Stimulated activated CD8-positive, alpha-beta memory T cell treated with anti-CD3 and anti-CD28 coated beads, Interleukin-15, amount 100 ng/mL, for 4 hours (primary cell): ENCODE measurements at places on chromosomes 1 and 21.

GRCh38 chr1:179269071-179269470 is 24.5 kb upstream of the SOAT1 start:
- no peak for DNase-seq

DNA sequence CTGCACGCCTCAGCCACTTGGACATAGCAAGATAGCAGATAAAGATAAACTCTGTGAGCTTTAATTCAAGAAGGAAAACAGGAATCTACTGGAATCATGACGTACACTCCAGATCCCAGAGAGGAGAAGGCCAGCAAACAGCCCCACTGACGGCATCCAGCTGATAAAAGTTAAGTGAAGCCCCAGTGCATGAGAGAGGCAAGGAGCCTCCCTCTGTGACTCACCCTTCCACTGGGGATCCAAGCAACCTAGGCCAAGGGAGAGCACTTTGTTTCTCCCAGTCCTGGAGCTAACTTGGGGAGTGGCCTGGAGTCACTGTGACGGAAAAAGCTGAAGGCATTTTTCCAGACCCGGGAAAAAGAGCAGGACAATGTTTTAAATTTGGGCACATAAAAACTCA is 270.0 kb downstream of the AKT3 start:
- no peak for DNase-seq

GRCh38 chr1:30130099-30130498 is 593.3 kb downstream of the MATN1 start:
- DNase-seq, result no peak

DNA sequence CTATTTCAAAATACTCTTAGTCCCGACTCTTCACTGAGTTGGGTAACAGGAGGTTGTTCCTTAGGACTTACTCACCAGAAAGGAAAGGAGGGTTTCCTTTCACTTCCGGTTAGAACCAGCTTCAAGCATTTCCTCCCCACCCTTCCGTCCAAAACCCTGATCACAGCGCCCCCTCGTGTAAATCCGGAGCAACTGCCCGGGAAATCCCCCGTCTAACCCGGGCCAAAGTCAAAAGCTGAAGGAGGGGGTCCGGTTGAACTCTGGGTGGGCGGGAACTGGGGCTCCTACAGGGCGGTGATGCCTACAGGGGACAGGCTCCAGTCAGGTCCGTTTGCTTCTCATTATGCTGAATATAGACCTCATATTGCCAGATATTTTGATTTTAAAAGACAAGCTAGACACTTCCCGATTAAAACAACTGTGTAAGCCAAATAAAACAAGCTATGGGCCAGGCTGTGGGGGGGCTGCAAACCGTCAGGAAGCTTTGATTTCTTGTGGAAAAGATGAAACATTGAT is 15.0 kb upstream of the MTARC2 start:
- DNase-seq, result peak; percentile 59

- no peak for DNase-seq
Measured at GRCh38 chr1:114597949-114598348, 16.5 kb upstream of the BCAS2 start.

DNA sequence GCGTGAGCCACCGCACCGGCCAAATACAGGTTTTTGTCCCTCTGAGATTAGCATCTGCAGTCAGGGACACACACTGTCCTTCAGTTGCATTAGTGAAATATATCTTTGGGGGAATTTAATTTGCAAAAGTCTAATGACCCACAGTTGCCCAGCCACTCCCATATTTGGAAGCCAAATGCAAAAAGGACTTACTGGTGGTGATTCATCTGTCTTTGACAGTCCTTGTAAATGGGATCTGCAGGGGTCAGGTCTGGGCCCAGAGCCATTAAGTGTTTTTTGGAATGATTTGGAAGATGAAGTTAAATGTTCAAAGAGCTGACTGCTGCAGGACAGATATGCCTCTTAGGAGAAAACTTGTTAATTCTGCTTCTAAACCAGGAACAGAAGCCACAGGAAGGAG is 44.6 kb upstream of the DNASE2B start:
- DNase-seq, result no peak

GRCh38 chr1:55172272-55172671 is 42.9 kb downstream of the USP24 start:
- no peak for DNase-seq

- DNase-seq, result no peak
Measured at GRCh38 chr1:29415156-29415830, 179.0 kb downstream of the PTPRU start.

DNA sequence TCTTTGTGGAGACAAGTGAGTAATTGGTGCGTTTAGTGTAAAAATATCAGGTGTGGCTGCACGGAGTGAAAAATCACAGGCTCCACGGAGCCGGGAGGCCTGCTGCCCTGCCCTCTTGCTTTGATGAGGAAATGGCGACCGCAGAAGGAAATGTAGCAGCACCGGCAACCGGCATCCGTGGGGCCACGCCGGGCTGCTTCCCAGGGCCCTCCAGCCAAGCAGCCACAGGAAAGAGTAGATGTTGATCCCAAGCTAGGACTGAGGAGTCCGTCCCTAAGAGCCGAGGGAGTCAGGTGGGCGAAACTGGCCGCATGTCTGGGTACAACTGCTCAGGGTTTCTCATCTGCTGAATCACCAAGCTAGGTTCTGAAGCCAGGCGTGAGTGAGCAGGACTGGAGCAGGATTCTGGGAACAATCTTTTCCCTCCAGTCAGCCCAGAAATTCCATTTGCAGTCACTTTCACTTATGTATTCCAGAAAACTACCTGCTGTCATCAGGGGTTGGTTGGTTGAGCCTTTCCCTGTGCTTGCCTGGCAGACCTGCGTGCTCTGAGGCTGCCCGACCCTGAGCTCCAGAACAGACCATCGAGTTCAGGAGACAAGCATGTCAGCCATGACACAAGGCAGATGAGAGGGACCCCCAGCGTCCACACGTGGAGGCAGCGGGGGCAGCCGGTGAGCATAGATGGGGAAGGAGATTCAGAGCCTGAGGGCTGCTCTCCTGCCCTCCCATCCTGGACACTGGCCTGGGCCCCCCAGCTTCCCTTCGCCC is 5.8 kb upstream of the ITGB2 start:
- DNase-seq, result no peak

GRCh38 chr1:89871768-89872473 is 51.1 kb downstream of the LRRC8D start:
- DNase-seq, result no peak

DNA sequence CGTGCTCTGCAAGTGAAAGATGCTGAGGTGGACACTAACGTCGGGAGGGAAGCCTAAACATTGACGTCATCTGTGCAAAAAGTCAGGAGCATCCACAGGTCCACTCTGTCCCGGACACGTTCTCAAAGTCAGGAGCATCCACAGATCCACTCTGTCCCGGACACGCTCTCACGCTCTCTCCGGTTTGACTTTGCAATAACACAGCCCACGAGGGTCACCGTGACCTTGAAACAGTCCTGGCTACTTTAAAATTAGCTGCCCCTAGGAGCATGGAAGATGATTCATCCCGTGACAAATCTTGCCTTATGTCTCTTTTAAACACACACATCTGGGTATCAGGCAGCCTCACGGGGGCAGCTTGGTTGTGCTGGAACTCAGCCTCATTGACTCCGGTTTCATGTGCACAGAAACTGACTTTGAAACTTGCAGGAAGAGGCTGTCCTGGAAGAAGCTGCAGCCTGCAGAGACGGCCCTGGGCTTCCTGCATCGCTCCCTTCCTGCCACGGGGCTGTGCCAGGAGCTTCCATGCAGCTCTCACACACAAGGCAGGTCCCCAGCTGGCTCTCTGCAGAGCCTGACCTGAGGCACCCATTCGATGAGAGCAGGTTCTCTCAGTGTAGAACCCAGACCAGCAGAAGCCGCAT is 18.1 kb upstream of the COL18A1 start:
- no peak for DNase-seq

DNA sequence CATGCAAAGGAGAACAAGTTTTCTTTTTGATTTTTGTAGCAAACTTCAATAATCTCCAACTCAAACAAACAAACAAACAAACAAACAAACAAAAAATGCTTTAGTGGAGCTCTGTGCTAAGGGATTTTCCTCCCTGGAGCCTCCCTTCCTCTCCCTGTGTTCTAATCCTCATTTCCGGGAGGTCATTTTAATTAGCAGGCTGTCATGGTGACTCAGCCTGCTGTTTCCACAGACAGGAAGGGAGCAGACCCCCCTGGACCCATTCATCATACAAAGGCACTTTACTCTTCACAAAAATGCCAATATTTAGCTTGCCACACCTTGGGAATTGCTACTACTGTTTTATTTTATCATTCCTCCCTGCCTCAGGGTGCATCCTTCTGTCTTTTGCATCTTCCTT is 61.0 kb upstream of the SPATA6 start:
- no peak for DNase-seq

GRCh38 chr1:212118167-212118871 is 82.8 kb downstream of the DTL start:
- no peak for DNase-seq

- no peak for DNase-seq
Measured at GRCh38 chr1:161298116-161298515, 11.7 kb downstream of the MPZ start.

DNA sequence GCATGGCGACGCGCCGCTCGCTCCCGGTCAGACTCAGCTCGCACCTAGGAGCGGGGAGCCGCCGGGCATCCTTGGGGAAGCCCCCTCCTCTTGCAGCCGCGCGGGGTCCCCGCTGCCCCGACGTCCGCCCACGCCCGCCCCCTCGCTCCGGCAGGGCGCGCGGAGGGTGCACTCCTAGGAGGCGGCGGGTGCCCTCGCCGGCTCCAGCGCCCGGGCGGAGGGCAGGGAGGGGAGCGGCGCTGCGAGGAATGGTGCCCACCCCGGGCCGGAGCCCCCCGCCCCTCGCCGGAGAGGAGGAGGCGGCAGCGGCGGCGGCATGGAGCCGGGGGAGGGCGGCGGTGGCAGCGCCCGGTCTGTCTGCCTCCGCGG is 488 bp downstream of the FAM78B start:
- peak; percentile 2 for DNase-seq

- DNase-seq, result no peak
Measured at GRCh38 chr1:220099826-220100225, 5.9 kb downstream of the IARS2 start.

DNA sequence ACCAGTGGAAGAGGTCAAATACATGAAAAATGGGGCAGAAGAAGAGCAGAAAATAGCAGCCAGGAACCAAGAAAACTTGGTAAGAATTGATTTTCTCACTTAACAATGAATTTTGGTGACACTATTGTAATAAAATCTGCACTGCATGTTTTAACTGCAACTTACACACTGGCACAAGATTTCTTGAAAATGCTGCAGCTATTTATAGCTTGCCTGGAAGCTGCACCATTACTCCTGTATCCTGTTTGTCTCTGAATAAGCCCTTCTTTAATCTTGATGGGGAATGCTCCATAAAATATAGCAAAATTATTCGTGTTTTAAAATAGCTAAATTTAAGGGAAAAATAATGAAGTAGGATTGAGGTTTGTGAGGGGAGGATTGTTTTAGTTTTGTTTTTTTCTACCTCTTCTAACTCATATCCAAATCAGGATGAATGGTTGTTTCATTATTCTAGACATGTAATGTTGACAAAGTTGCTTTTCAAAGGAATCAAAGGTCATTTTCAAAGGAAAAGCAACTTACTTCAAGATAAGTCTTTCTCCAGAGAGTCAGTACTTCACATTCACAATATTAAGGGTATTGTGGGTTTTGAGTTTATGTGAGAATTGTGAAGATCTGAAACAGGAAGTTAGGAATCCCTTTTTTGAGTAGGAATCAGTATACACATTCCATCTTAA is 120.9 kb downstream of the C1orf21 start:
- no peak for DNase-seq

- no peak for DNase-seq
Measured at GRCh38 chr1:202017749-202018467, 7.5 kb downstream of the ELF3 start.

- no peak for DNase-seq
Measured at GRCh38 chr1:99264201-99265021, at the start of gene PLPPR4. TSS of gene PLPPR4 (plus strand) at chr1:99264492. CDS start at chr1:99264594, 102 bp downstream.

DNA sequence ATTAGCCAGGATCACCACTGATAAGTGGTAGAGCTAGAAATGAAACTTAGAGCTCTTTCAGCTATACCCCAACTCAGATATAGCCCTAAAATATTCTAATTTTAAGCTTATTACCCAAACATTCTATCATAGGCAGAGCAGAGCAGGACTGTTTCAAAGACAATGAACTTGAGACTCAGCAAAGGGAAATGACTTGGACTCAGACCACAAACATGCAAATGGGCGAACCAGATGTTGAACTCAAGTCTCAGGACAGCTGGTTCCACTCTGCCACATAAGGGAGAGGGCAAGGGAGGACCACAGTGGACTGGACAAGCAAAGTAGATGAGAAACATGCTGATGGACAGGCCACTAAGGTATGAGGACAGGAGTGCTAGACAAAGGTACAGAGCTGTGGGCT is 315.3 kb downstream of the OMA1 start:
- DNase-seq, result no peak

DNA sequence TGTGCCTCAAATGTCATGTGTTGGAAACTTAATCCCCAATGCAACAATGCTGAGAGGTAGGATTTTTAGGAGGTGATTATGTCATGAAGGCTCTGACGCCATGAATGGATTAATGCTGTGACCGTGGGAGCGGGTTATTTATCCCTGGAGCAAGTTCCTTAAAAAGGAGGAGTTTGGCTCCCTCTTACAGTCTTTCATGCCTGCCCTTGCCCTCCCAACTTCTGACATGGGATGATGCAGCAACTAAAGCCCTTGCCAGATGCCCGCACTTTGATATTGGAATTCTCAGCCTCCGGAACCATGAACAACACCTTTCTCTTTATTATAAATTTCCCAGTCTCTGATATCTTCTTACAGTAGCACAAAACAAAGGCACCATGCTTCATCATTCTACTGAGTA is 685.3 kb upstream of the CHRM3 start:
- DNase-seq, result no peak

DNA sequence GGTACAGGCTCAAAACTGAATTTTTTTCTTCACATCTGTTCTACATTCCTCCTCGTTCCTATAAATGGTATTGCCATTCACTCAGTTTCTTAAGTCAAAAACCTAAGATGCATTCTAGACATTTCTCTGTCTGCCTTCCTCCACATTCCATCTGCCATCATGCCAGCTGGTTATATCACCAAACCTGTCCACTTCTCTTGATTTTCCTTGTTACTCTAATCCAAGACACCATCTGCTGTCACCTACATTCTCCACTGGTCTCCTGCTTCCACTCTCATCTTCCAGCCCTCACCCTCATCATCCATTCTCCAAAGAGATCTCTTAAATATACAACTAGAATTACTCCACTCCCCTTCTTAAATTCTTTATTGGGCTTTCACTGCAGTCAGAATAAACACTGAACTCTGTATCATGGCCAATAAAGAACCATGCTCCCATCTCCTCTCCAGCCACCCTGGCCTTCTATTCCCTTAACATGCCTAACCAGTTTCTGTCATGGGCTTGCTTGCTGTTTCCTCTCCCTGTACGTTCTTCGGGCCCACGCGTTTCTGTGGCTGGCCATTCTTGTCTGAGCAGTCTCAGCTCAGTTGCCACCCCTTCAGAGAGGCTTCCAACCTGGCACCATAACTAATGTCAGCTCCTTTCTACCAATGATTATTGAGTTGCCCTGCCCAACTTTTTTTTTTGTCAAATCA is 278.3 kb downstream of the ST6GALNAC3 start:
- DNase-seq, result no peak

- no peak for DNase-seq
Measured at GRCh38 chr1:46580140-46580903, 23.7 kb downstream of the MKNK1 start.

- DNase-seq, result no peak
Measured at GRCh38 chr1:53781654-53782053, 42.7 kb upstream of the GLIS1 start.
